Stimulated activated CD4-positive, alpha-beta T cell treated with anti-CD3 and anti-CD28 coated beads, Interleukin-12 subunit alpha, Interleukin-12 subunit beta, amount 100 ng/mL, for 4 hours (primary cell): ENCODE measurements at places on chromosomes 12 and 14.

- no peak for DNase-seq
These were observed 3.6 kb downstream of the IFT43 start for GRCh38 chr14:75989134-75989533.

DNA sequence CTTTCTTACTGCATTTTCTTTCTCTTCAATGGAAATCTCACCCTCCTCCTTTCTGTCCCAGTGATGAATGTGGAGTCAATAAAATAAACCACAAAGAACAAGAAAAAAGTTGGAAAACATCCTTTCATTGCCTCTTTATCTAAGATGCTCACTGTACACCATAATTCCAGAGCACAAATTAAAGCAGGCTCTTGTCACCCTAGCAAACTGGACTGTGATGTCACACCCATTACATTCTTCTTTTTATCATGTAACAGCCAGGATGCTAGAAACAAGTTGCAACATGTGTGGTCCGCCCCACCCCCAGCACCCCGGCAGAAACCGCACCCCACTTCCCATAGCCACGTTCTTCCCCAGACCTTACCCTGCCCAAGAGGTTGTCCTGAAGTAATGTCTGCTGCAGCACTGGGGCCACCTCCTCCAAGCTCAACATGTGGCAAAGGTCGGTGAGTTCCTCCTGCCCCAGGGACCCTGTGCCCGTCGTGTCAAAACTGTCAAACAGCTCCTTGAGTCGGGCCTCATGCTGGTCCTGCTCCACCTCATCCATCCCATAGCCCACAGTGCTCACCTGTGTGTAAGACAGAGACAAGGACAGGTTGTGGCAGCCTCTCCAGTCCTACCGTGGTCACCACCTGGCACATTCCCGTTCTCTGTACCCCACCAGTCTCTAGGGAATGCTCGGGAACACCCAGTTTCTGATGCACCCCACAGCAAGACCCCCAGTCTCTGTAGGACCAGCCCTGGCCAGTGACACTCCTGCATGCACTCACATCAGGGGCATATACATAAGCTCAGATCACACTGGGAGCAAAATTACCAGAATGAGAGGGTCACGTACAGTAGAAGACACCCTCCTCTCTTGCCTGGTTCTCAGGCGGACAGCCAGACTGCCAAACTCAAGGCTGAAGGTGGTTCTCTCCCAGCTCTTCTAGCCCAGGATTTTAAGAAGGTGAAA lies 9.2 kb downstream of the NIN start:
- no peak for DNase-seq

GRCh38 chr14:51963286-51963685 lies 26.1 kb upstream of the RTRAF start:
- no peak for DNase-seq

DNA sequence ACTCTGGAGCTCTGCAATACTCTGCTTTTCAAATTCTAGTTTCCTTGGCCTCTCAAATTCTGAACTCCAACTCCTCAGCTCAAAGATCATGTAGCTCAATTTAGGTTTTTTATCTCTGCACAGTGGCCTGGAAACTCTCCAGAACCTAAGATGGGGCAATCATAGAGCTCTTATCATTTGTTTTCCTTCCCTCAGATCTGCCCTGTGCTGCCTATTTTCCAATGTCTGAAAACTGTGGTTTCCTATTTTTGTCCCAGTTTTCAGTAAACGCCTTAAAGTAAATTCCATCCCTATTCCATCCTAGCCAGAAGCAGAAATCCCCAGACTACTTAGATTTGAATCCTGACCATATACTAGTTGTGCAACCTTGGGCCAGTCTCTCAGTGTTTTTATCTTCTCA lies 73.2 kb downstream of the CEP83 start:
- no peak for DNase-seq

DNA sequence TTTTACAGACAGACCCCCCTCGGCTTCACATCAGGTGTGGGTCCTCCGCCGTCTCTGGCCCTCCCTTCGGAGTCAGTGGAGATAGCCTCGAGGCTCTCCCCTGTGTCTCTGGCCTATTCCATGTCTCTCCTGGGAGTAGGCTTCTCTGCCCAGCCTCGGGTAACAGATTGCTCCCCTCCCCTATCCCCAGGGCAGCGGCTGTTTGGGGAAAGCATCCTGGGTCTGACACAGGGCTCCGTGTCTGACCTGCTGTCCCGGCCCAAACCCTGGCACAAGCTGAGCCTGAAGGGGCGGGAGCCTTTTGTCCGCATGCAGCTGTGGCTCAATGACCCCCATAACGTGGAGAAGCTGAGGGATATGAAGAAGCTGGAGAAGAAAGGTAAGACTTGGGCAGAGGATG lies 30.8 kb downstream of the PHETA1 start:
- DNase-seq, result no peak

DNA sequence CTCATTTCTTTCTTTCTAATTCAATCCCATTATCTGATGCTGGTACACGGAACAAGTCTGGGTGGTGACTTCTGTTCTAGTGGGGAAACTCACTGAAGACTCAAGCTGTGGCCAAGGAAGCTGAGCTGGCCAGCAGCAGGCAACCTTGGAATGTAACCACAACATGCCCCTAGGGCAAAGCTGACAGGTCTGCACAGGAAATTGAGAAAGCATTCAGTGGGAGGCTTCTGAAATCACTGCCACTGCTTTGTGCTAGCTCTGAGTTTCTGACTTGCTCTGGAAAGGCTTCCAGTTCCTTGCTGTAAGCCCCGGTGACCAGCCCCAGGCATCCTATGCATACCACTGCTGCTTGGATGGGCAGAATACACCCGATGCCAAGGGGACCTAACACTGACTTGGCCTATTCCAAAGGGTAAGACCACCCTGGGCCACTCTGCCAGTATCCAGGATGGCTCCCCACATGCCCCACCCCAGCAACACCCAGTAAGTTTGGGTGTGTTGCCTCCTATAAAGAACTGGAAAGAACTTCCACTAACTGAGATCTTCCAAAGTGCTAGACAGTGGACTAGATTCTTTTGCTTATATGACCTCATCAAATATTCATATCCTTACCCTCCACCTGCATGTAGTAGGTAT lies 84.5 kb upstream of the CDKN3 start:
- DNase-seq, result no peak
